ENCODE measurements at places on chromosomes 6 and 20.

DNA sequence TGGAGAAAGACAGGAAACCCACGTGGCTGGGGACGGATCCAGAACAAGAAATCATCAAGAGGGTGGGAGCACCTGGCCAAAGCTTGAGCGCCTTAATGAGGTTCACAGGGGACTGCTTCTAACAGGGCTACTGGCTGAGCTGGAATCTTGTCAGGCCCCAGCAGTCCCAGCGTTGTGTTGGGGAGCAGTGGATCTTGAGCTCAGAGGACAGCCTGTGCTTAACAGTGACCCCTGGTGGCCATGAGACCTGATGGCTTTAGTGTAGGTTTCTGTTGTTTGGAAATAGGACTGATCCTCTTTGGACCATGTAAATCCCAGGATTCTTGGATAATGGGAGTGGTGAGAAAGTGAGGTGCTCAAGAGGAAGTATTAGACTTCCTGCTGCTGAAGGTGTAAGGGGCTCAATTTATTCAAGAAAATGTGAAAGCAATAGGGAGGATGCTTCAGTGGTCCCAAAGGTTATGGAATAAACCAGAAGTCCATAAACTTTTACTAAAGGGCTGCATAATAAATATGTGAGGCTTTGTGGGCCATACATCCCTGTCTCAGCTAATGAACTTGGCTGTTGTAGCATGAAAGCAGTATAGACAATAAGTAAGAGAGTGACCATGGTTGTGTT is 216.2 kb downstream of the NFATC2 start:
- DNase-seq = no peak

GRCh38 chr6:169208011-169208410 is 45.6 kb downstream of the THBS2 start:
- DNase-seq = no peak

GRCh38 chr6:87350516-87350915 is 5.9 kb downstream of the C6orf163 start:
- DNase-seq = no peak

GRCh38 chr6:112409311-112409710 is 62.2 kb downstream of the RFPL4B start:
- no peak for DNase-seq

DNA sequence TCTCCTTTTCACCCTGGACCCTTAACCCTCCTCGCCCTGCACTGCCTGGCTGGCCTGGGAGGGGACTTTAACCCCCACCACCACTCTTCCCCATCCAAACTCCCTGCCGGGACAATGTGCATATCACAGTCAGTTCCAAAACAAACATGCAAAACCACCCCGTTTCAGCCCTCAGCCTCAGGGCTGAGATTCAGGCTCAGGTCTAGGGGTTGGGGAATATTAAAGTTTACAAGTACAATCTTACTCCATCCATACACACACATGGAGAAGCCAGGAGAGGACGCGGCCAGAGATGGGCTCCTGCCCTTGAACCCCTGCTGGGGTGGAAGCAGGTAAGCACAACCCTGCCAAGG is 534 bp downstream of the KIAA1755 start:
- DNase-seq = no peak

DNA sequence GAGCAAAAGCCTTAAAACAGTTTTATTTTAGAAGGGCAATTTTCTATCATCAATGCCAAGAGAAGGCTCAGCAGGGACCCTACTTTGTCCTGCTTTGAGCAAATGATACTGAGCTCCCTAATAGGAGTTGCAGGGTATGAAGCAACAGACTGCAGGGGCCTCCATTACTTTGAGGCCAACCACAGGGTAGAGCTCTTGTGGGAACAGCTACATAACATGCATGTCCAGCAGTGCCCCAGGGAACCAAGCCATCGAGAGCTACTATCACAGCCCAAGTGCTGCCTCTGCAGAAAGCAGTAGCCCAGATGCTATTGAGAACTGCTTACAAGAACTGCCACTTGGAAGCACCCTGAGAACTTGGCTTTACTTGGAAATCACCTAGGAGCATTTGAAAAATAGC is 222.1 kb downstream of the LAMA2 start:
- DNase-seq = no peak

- no peak for DNase-seq
Observed at GRCh38 chr6:136383268-136383937, 93.8 kb upstream of the BCLAF1 start.

GRCh38 chr6:28898710-28898965 is 25.1 kb downstream of the TRIM27 start:
- no peak for DNase-seq

- DNase-seq = no peak
Observed at GRCh38 chr6:34049395-34050342, 96.2 kb downstream of the GRM4 start.

Measured in KG1 (cell line).